ENCODE measurements at places on chromosomes 7 and 10. TPM values are rescaled to one million over a fixed set of nuclear protein-coding genes. Genes with fewer than 3 reads are reported as not detected.

GRCh38 chr7:130927062-130927461 lies 193.1 kb upstream of the KLF14 start:
- DNase-seq, result no peak

GRCh38 chr7:46015107-46015868 lies 94.2 kb upstream of the IGFBP3 start:
- DNase-seq, result no peak

DNA sequence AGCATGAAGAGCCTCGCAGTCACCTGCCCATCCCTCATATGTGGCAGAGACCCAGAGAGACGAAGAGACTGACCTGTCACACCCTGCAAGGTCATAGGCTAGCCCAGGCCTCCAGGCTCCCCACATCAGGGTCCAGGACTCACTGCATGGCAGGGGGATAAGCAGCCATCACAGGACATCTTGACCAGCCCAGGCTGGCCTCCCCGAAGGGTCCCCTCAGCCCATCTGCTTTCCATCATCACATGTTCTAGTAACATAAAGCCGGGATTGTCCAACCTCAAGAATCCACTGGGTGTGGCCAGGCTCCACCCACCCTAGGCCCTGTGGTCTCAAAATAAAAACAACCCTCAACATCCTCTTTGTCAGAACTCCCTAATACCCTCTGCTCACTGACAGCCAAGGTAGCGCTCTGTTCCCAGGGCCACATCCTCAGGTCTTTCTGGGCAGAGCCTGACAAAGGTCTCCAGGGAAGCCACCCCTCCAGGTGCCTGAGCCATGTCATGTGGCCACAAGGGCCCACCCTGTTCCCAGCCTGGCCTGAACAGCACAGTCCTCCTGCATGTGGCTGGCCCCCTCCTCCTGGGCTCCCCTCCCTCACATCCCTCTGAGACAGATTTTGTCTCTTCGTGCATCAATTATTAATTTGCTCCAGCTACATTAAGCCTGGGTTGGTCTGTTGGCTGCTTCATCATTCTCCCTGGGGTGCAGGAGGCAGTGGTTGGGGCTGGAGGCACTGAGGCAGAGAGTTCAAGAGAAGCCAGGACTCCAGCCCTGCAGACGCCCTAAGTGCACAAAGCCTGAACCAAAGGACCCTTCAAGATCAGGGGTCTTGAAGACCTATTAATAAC lies 131.8 kb upstream of the UNC5B start:
- DNase-seq, result no peak

DNA sequence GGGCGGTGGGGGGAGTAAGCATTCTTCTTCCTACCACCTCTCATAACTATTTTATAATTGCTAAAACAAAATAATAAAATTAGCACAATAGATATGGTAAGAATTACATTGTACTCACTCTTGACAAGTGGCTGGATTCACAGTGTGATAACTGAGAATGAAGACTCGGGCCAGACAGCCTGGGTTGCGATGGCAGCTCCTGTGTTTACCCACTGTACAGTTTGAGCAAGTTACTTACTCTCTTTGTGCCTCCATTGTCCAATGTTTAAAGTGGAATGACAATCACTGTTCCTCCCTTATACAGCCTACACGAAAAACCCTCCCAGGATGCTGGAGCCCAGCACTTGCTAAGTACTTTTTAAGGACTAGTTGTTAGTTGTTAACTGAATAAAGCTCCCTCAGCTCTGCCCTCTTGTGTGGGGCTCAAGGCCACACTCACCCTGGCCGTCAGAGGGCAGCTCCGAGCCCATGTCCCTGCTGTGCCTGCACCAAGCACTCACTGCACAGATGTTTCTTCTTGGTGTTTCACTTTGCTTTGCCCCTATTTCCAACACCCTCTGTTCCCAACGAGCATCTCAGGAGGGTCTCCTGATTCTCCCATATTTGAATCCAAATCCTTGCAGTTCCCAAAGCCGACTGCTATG lies 56.4 kb upstream of the NPS start:
- DNase-seq, result peak; percentile 2

- DNase-seq, result peak; percentile 92
Observed at GRCh38 chr10:60944058-60944909, at the start of gene RHOBTB1. Gene RHOBTB1 (minus strand): TSS chr10:60944185. CDS start chr10:60911542, 32,643 bp downstream.

DNA sequence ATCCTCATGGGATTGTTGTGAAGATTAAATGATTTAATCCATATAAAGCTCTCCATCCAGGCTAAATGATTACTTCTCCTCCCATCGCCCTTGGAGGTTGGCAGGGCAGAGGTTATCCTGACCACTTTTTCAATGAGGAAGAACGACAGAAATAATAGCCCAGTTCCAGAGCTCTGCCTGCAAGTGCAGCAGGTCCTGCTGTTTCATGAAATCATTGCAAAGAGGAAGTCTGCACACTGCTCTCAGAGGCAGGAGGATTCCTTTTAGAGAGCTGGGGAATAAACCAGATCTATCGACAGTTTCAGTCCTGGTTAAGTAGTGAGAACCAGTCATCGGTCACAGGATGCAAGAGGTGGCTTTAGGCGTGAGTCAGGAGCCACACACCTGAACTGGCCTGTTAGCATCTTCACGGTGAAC lies 25.0 kb upstream of the CDH23 start:
- no peak for DNase-seq

GRCh38 chr10:15344876-15345285 lies 26.2 kb downstream of the FAM171A1 start:
- peak; percentile 22 for DNase-seq

The TMEM229A gene
- polyA plus RNA-seq, result not detected

GRCh38 chr7:47247132-47247531 lies 334.8 kb downstream of the TNS3 start:
- no peak for DNase-seq

- DNase-seq, result no peak
Observed at GRCh38 chr10:98833542-98833941, 386.8 kb upstream of the HPS1 start.

The NOBOX gene
- polyA plus RNA-seq, result not detected

DNA sequence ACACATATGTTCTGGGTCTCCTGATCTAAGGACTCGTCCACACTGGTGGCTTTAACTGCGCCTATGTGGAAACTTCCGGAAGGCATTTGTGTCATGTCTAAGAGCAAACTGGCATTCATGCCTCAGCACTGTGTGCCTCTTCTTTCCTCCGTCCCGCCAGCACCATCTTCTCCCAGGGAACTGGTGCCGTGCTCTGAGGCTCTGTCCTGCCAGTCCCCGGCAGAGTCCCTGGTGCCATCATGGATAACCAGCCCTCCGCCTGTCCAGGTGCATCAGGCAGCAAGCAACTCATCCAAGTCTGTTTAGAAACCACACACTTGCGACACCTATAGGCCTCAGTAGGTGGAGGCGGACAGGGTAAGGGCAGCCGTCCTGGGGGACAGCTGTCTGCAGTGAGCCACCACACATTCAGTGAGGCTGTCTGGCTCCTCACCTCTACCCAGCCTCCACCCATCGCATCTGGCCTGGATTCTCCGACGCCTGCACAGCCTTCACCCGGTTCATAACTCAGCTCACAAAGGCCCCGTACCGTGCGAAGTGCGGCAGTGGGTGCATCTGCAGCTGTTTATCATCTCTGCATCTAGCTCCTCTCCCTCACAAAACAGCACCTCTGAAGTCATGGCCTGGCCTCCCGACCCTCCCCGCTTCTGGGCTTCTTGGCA lies 162.7 kb downstream of the DIP2C start:
- DNase-seq, result no peak

DNA sequence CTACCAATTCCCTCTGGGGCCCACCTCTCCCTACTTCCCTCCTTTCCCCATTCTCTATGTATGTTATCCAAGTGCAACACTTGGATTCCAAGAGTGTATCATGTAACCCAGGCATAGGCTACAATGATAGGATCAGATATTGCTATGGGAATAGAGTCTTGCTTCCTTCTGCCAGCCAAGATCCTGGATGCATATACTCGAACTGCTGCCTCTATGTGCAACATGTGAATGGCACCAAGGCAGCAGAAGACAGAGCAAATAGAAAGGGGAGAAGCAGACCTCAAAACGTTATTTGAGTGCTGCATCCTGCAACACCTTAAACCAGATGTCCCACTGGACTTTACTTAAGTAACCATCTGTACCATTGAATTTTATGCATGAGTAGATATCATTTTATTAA lies 3.5 kb upstream of the XPNPEP1 start:
- no peak for DNase-seq

The SCART1 gene
- 0.15 TPM for polyA plus RNA-seq

DNA sequence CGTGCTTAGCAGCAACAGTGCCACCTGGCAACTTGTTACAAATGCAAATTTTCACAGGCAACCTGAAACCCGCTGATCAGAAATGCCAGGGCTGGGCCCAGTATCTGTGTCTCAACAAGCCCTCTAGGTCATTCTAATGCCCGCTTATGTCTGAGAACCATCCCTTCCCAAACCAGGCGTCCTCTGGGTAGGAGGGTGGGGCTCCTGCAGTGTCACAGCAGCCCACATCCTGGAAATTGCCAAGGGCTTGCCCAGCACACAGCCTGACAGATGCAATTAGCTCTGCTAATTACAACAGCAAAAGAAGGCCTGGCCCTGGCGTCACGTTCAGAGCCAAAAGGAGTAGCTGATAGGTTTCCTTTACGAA lies 15.9 kb downstream of the ITPRIP start:
- no peak for DNase-seq

- DNase-seq, result peak; percentile 2
Observed at GRCh38 chr7:45324683-45325237, 167.2 kb downstream of the RAMP3 start.

GRCh38 chr10:47114680-47115186 lies 185.3 kb upstream of the GDF10 start:
- no peak for DNase-seq

GRCh38 chr7:104960741-104961448 lies 53.1 kb upstream of the KMT2E start:
- DNase-seq, result peak; percentile 49

DNA sequence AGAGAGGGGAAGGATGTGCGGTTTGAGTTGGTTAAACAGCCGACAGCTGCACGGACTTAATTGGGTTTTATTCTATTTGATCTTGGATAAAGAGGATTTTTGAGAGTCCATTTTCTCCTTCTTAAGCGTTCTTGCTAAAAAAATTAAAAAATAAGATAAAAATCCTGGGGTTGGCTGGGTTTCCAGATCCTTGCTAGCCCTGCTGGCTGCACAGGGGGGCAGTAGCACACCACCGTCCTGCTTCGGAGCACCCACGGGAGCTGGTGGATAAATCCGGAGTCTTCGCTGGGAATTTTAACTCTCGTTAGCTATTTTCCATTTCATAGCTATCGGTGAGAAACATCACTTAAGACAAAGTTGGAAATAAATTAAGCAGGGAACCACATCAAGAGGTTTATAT lies 792.0 kb downstream of the TYW1 start:
- peak; percentile 39 for DNase-seq

The TRIL gene
- polyA plus RNA-seq, result 0.08 TPM

The KEL gene
- not detected for polyA plus RNA-seq

The IDE gene
- polyA plus RNA-seq, result 18.6 TPM

GRCh38 chr10:8416192-8416701 lies 361.8 kb downstream of the GATA3 start:
- DNase-seq, result no peak

The EFCAB10 gene
- 0.25 TPM for polyA plus RNA-seq

DNA sequence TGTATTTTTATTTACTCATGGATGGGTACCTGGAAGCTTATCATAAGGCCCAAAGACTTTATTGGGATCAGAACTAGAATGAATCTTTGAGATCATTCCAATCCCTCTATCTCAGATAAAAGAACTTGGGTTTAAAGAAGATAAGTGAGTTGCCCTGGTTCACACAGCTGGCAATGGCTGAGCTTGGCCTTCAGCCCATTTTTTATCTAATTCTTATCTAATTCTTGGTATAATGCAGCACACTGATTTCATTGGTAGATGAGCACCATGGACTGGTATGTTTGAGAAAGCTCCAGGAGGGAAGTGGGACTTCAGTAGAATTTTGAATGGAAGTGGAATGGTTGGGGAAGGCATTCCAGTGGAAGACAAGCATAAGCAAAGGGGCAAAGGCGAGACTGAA lies 558.9 kb downstream of the REEP3 start:
- DNase-seq, result no peak

GRCh38 chr7:151347200-151347599 lies 5.6 kb downstream of the NUB1 start:
- DNase-seq, result no peak

The AFAP1L2 gene
- not detected for polyA plus RNA-seq

- peak; percentile 28 for DNase-seq
Observed at GRCh38 chr10:106711313-106711906, 453.1 kb downstream of the SORCS1 start.

GRCh38 chr10:123559066-123559822 lies 106.9 kb upstream of the GPR26 start:
- peak; percentile 70 for DNase-seq

DNA sequence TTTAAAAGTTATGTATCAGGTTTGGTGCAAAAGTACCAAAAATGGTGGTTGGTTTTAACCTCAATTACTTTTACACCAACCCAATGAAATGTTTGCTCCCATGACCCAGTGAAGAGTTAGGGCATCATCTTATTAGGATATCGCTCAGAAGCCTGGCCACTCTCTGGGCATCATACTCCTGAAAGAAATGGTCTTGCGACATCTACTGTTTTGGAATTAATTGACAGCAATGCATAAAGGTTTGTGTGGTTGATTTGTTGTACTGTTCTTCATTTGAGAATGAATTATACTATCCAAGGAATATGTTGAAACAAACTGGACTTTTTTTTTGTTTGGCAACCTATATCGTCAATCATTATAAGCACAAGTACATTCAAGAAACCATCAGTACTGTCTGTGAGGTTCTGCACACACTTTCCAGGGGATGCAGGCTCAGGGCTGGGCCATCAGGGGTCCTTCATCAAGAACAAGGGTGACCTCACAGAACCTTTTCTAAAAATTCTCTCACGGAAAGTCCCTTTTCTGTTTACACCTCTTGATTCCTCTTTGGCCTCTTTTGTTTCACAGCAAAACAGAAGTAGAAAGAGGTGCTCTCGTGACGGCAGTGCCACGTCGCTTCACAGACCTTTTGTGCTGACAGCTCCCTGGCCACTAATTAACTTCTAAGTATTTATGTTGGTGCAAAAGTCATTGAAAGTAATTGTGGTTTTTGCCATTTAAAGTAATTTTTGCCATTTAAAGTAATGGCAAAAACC lies 117.2 kb upstream of the KLF6 start:
- DNase-seq, result peak; percentile 69

- DNase-seq, result no peak
Observed at GRCh38 chr10:4186849-4187540, 402.0 kb upstream of the KLF6 start.

DNA sequence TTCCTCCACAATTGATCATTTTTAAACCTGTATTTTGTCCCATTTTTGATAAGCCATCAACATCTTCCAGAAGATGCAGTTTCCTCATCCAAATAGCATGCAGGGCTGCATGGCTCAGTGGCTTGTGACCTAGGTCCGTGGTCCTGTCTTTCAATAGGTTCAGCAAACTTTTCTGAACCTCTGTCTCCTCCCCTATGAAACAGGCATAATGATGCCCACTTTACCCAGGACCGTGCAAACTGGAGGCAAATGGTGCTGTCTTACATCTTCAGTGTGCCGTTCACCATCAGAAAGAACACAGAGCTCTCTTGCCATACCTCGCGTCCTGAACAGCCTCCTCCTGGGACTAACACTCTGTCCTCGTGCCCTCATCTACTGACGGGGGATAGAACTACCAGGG lies 22.3 kb upstream of the FIGNL1 start:
- DNase-seq, result no peak

All from GM23248 (cell line).